ENCODE measurements at places on chromosomes 5 and 9. TPM values are rescaled to one million over a fixed set of nuclear protein-coding genes. Genes with fewer than 3 reads are reported as not detected.

The ARL14EPL gene
- total RNA-seq: not detected

The MARCHF3 gene
- total RNA-seq: 11.6 TPM

The FCHO2 gene
- 19.5 TPM for total RNA-seq

The AQP7 gene
- total RNA-seq: 0.26 TPM

The SURF6 gene
- 6.7 TPM for total RNA-seq

The BTNL3 gene
- total RNA-seq: not detected

The EIF4E1B gene
- not detected for total RNA-seq

The CCDC192 gene
- not detected for total RNA-seq
